ENCODE measurements at places on chromosomes 5 and 9. TPM values are rescaled to one million over a fixed set of nuclear protein-coding genes. Genes with fewer than 3 reads are reported as not detected.

- peak overlapping the region; percentile 78 for H3K4me3 ChIP-seq
- no peaks in the 10 kb centered on the region for H3K27me3 ChIP-seq
- peaks cover 88% of the 10 kb centered on the region for H3K36me3 ChIP-seq
- H3K27ac ChIP-seq = peak overlapping the region; percentile 98
Measured at GRCh38 chr5:170277867-170278281, 19.7 kb downstream of the LCP2 start.

GRCh38 chr5:14851597-14851996 lies 20.0 kb downstream of the ANKH start:
- DNase-seq = no peak
- no peaks in the 10 kb centered on the region for H3K36me3 ChIP-seq
- H3K27me3 ChIP-seq = no peaks in the 10 kb centered on the region
- no peak overlapping the region for H3K27ac ChIP-seq
- H3K4me3 ChIP-seq = no peak overlapping the region
- H3K4me1 ChIP-seq = no peaks in the 10 kb centered on the region

- H3K36me3 ChIP-seq = no peaks in the 10 kb centered on the region
- no peaks in the 10 kb centered on the region for H3K4me1 ChIP-seq
- H3K27ac ChIP-seq = no peak overlapping the region
- DNase-seq = no peak
- no peak overlapping the region for H3K4me3 ChIP-seq
- no peaks in the 10 kb centered on the region for H3K27me3 ChIP-seq
Measured at GRCh38 chr5:124402144-124402581, 344.3 kb downstream of the ZNF608 start.

DNA sequence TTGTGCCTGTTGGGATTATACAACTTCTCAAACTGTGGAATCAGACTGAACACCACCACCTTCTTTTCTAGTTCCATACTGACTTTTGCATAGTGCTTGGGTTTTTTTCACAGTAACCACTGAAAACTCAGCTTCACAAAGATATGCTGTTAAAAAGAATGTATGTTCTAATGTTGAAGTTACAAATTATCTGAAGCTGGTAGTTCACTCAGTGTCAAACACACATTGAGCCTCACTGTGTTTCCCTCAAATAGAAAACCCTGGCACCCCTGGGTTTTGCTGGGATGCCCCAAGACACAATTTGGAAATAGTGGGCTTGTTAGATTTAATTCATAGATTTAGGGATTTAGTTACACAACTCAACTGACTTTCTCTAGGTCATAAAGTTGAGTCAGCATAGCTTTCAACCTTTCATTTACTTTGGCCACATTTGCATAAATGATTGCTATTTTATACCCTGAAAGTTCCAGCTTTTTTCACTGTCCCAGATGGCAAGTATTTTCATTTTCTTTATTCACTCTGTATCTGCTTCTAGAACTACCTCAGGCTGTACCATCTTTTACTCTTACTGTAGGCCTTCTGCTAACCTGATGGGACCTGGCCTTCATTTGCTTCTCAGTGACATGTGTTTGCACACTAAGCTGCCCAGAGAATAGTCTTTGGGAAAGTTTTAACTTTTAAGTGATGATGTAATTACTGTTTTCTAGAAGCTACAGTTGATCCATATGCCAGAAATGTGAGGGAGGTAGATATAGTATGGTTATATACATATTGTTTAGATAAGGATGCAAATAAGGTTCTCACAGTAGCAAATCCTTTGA lies 115.1 kb downstream of the CDC42SE2 start:
- H3K27me3 ChIP-seq = no peaks in the 10 kb centered on the region
- DNase-seq = no peak
- peak overlapping the region; percentile 34 for H3K4me3 ChIP-seq

Gene SLIT3
- total RNA-seq = not detected

Gene CXCL14
- total RNA-seq = not detected

Gene CDH9
- total RNA-seq = not detected

Measured in activated CD8-positive, alpha-beta T cell treated with anti-CD3 and anti-CD28 coated beads, Interleukin-2, amount 10 ng/mL, durations not matched to agents 7 days and 5 days (primary cell).